ENCODE measurements at places on chromosomes 5 and 9. TPM values are rescaled to one million over a fixed set of nuclear protein-coding genes. Genes with fewer than 3 reads are reported as not detected.

GRCh38 chr5:139389701-139390638 lies at the start of gene MZB1:
Gene MZB1, minus strand, starts transcription at chr5:139389913. Its CDS starts 57 bp downstream, at chr5:139389856.
- H3K27ac ChIP-seq: no peak within 1 kb of the TSS
- H3K36me3 ChIP-seq: no peaks in the 10 kb centered on the region
- H3K27me3 ChIP-seq: peaks cover 17% of the 10 kb centered on the region
- peaks cover 29% of the 10 kb centered on the region for H3K4me1 ChIP-seq
- no peak within 1 kb of the TSS for H3K4me3 ChIP-seq
- no peak for DNase-seq

GRCh38 chr5:661891-662750 lies 31.0 kb downstream of the TPPP start:
- H3K36me3 ChIP-seq: peaks cover 28% of the 10 kb centered on the region

DNA sequence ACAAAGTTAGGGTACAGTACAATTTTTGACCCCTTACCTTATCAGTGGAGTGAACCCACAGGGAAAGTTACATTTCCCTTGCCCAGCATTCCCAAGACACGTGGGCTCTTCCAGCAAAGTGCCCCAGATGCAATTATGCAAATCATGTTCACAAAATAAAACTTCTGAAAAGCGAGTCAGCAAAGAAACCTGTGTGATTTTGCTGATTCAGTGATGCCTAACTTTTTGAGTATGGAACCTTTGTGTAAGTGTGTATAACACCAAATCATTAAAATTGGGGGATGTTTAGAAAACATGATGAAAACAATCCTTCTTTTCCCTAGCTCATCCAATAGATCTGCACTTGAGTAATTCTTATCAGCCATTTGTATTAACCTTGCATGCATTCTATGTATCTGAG lies 52.6 kb downstream of the SH3RF2 start:
- H3K4me1 ChIP-seq: no peaks in the 10 kb centered on the region
- H3K36me3 ChIP-seq: no peaks in the 10 kb centered on the region
- H3K4me3 ChIP-seq: no peak overlapping the region

The SPDL1 gene
- total RNA-seq: 3.5 TPM

GRCh38 chr9:108756746-108757490 lies 98.9 kb downstream of the ACTL7B start:
- peaks cover 6% of the 10 kb centered on the region for H3K4me1 ChIP-seq
- H3K27ac ChIP-seq: no peak overlapping the region
- no peaks in the 10 kb centered on the region for H3K36me3 ChIP-seq
- no peaks in the 10 kb centered on the region for H3K27me3 ChIP-seq
- DNase-seq: no peak

The GPR150 gene
- total RNA-seq: 0.49 TPM

The CFAP90 gene
- 0.93 TPM for total RNA-seq

- no peaks in the 10 kb centered on the region for H3K36me3 ChIP-seq
- no peak overlapping the region for H3K4me3 ChIP-seq
- DNase-seq: no peak
- H3K27me3 ChIP-seq: no peaks in the 10 kb centered on the region
- H3K27ac ChIP-seq: no peak overlapping the region
Measured at GRCh38 chr9:10127867-10128266, 484.9 kb downstream of the PTPRD start.

GRCh38 chr5:133129289-133129688 lies 77.5 kb downstream of the HSPA4 start:
- no peak for DNase-seq
- H3K27ac ChIP-seq: no peak overlapping the region
- H3K4me1 ChIP-seq: no peaks in the 10 kb centered on the region
- no peaks in the 10 kb centered on the region for H3K27me3 ChIP-seq
- no peaks in the 10 kb centered on the region for H3K36me3 ChIP-seq

DNA sequence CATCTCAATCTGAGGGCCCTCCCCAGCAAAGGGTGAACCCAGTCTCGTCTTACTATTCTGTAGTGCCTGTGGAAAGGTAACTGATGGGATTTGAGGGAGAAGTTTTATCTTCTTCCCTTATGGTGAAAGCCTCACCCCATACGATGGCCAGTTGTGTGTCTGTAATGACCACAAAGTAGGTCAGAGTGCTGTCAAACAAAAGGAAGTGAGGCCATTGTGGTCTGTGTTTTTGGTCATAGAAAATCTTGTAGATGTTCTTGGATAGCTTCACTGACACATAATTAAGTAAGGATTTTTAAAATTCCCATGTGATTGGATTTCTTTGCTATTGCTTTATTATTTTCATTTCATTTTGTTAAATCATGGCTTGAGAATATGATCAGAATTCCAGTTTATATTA lies 505.1 kb upstream of the KLF4 start:
- no peaks in the 10 kb centered on the region for H3K4me1 ChIP-seq
- no peak overlapping the region for H3K27ac ChIP-seq
- no peaks in the 10 kb centered on the region for H3K27me3 ChIP-seq

GRCh38 chr9:97895211-97895610 lies 27.1 kb downstream of the TRMO start:
- H3K27me3 ChIP-seq: no peaks in the 10 kb centered on the region
- no peaks in the 10 kb centered on the region for H3K4me1 ChIP-seq
- peaks cover 20% of the 10 kb centered on the region for H3K36me3 ChIP-seq
- H3K4me3 ChIP-seq: no peak overlapping the region
- H3K27ac ChIP-seq: no peak overlapping the region
- no peak for DNase-seq

- H3K4me1 ChIP-seq: peaks cover 5% of the 10 kb centered on the region
- DNase-seq: peak; percentile 88
- H3K27me3 ChIP-seq: peaks cover 41% of the 10 kb centered on the region
- H3K36me3 ChIP-seq: no peaks in the 10 kb centered on the region
- no peak overlapping the region for H3K27ac ChIP-seq
Measured at GRCh38 chr9:131755541-131756198, 15.8 kb upstream of the RAPGEF1 start.
